ENCODE measurements at places on chromosomes 6 and 20. TPM values are rescaled to one million over a fixed set of nuclear protein-coding genes. Genes with fewer than 3 reads are reported as not detected.
A peak's percentile ranks its signal among the peaks of the same experiment; 100 is the strongest.

GRCh38 chr20:50305636-50306477 lies 115.2 kb downstream of the CEBPB start:
- DNase-seq, result peak; percentile 32

DNA sequence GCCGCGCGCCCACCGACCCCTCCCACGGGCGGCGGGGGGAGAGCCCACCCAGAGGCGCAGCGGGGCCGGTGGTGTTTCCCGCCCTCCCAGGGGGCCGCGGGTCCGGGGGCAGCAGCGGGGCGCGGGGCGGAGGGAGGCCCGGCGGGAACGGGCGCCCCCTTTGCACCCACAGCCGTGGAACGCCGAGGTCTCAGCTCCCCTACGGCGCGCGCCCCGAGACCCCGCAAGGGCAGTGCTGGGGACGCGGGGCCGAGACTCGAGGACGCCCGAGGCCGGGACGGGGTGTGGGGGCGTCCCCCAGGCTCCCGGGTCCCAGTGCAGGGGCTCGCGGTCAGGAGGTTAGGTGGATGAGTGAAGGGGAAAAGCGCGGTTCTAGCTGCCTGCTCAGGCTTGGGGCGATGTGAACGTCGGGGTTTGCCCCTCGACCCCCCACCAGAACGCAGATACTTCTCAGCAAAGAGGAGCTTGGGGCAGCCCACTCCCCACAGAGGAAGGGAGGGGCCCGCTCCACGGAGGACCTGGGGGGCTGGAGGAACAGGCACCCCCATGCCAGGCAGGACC lies 65.5 kb upstream of the BHLHE23 start:
- no peak for DNase-seq

- DNase-seq, result no peak
Measured at GRCh38 chr6:42250274-42250931, 32.7 kb upstream of the MRPS10 start.

GRCh38 chr20:17823409-17824144 lies 123.8 kb downstream of the BANF2 start:
- no peak for DNase-seq

- no peak for DNase-seq
Measured at GRCh38 chr20:15109494-15109893, 772.1 kb upstream of the FLRT3 start.

- DNase-seq, result no peak
Measured at GRCh38 chr6:83589076-83589475, 76.7 kb downstream of the PRSS35 start.

DNA sequence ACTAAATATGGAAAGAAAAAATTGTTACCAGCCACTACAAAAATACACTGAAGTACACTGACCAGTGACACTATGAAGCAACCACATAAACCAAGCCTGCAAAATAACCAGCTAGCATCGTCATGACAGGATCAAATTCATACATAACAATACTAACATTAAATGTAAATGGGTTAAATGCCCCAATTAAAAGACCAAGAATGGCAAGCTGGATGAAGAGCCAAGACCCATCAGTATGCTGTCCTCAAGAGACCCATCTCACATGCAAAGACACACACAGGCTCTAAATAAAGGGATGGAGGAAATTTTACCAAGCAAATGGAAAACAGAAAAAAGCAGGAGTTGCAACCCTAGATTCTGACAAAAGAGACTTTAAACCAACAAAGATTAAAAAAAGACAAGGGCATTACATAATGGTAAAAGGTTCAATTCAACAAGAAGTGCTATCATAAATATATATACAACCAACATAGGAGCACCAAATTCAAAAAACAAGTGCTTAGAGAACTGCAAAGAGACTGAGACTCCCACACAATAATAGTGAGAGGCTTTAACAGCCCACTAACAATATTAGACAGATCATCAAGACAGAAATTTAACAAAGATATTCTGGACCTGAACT lies 104.8 kb downstream of the HACE1 start:
- peak; percentile 35 for DNase-seq

- DNase-seq, result peak; percentile 70
Measured at GRCh38 chr20:36836591-36837269, 39.2 kb upstream of the TLDC2 start.

DNA sequence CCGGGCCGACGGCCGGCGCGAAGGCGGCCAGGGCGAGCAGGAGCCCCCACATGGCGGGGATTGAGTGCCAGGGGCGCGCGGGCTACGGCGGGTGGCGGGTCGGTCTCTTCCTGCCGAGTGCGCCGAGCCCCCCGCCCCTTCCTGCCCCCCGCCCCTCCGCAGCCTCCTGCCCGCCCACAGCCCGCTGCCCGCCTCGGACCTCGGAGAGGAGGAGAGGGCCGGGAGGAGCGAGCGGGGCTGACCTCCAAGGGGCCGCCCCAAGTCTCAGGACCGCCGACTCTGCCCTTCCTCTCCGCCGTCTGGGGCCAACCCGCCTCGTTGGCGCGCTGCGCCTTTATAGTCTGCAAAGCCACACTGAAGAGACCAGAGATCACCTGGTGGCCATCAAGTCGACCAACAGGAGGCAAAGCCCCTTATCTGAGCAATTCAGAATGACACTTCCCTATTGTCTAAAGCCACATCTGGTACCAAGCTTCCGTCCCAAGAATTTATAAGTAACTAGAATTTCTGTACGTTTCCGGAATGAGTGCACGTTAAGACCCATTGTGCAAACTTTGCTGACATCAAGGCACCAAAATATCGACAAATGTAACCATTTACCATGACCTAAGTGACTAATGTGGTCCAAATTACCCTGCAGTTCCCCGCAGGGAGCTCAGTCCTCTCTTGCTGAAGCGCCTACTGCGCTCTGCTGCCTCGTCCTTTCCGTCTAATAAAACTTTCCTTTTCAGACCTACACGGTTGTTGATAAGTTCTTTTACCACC lies at the start of gene CPXM1:
Gene CPXM1 (minus strand): TSS at position 107 of the 765 bp plus-strand sequence. CDS start 55 bp downstream, at position 52.
- no peak for DNase-seq

GRCh38 chr6:27140999-27141528 lies 106.4 kb upstream of the PRSS16 start:
- no peak for DNase-seq

PGBD1 gene
- 4.1 TPM for total RNA-seq

HLA-DRB5 gene
- total RNA-seq, result 0.40 TPM
